ENCODE measurements at places on chromosomes 11 and 22.

DNA sequence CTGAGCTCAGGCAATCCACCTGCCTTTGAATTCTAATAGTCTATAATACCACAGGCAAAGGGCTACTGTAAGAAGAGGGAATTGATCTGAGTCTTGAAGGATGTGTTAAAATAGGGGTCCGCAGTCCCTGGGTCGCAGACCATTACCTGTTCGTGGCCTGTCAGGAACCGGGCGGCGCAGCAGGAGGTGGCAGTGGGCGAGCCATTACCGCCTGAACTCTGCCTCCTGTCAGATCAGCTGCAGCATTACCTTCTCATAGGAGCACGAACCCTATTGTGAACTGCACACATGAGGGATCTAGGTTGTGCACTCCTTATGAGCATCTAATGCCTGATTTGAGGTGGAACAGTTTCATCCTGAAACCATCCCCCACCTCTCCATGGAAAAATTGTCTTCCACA, 11.5 kb upstream of the TMEM123 start:
- DNase-seq: no peak

DNA sequence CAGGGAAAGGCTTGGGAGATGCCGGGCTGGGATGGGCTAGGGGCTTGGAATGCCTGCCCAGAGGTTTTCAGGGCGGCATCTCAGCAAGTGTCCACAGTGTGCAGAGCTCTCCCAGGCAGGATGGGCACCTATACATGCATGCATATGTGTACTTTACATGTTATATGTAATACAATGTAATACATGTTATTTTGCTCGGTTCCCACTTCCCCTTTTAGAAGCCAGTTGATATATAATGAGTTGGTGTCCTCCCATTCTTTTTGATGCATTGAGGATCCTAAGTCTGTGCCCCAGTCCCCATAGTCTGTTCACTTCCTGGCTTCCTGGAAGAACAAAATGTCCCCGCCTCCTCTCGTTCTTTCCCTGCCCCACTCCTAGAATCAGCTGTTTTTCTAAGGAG, 20.1 kb upstream of the EIF3D start:
- DNase-seq: no peak

DNA sequence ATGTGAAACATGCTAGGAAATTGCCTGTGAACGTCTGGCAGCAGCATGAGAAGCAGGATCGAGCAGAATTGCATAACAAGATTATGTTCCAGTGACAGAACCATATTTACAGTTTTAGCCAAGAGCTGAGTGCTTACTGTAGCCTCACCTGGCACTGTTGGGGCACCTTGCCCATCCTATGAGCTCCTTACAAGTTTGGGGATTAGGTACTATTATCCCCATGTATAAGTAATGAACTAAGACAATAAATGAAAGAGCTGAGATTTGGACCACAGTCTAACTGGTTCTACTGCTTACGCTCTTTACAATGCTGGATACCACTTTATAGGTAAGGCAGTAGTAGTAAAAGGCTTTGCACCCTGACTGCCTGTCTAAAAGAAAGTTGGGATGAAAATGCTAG, 17.1 kb upstream of the PATE1 start:
- no peak for DNase-seq

DNA sequence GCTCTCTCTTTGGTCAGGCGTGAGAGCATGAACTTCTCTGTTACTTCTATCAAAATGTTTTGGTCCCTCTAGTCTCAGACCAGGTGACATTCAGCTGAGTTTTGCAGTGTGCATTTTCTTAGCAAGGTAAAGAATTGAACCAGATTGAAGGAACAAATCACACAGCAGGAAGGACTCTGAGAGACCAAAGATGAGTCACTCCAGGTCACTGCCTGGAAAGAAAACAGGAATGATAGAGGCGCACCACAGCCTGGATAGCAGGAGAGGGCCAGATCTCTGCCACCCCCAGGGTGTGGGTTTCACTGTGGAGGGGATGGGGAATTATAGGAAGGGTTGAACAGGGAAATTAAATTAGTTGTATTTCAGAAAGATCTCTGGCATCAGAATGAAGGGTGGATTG, 788.3 kb downstream of the NTM start:
- DNase-seq: no peak

DNA sequence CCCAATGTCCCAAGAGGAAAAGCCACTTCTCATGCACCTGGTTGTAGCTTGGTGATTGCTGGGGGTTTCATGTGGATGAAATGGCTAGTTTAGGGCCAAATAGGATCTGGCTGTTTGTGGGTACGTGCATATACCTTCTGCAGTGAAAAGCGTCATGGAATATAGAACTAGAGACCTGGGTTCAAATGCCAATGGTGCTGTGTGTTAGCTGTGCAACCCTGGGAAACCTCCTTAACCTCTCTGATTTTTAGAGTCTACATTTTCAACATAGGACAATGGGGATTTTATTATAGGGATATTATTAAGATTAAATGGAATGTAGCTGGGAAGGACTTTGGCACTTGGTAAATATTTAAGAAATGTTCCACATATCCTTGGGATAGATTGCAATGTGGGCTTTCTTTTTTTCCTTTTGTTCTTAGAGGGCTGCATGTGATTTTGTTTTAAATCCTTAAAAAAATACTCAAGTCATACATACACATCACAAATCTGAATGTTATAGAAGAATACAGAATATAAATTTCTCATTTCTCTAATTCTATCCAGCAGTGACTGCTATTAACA, 112.6 kb upstream of the E2F8 start:
- DNase-seq: no peak

GRCh38 chr11:66956689-66957290, 1.4 kb downstream of the PC start:
- DNase-seq: no peak

GRCh38 chr11:67435031-67435726, 2.3 kb downstream of the PTPRCAP start:
- DNase-seq: no peak

DNA sequence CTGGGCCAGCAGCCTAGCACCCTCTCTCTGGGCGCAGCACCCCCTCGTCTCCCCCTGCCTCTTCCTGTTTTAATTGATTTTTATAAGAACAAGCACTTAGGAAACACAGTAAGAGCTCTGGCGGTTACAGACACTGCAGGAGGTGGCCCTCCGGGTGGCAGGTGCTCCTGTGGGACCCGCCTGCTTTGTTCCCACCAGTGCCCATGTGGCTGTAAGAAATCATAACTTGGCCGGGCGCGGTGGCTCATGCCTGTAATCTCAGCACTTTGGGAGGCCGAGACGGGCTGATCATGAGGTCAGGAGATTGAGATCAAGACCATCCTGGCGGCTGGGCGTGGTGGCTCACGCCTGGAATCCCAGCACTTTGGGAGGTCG, 18.4 kb downstream of the TSPAN4 start:
- no peak for DNase-seq

GRCh38 chr11:17979770-17980371, 33.0 kb downstream of the SERGEF start:
- DNase-seq: peak; percentile 6

DNA sequence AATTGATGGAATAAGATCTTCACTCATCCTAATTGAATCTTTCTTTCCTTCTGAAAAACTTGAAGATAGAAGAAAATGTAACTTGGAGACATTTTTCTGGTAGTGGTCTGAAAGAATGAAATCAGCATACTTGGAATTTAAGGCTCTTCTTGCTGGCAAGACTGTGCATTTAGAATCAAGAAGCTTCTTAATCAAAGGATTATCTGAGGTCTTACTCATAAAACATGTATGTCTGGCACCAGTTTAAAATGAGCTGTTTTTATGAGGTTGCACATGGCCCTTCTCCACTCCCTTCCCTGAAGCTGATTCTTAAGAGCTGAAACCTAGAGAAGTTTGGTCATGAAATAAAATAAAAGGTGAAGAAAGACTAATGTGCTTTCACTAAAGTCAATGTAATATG, 77.3 kb downstream of the ARHGEF12 start:
- DNase-seq: no peak

DNA sequence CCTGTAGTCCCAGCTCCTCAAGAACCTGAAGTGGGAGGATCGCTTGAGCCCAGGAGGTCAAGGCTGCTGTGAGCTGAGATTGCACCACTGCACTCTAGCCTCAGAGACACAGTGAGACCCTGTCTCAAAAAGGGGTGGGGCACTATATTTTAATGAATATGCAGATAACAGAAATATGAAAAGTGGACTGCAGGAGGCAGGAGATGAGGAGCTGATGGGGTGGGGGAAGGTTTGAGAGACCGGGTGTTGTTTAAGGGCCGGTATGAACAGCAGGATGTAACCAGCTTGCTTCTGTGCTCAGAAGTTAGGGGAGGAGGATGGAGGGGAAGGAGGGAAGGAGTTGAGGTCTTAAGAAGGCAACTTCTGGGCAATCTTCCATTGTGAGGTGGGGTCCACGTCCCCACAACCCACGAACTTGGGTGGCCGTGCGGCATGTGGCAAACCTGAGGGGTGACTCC, 1.3 kb upstream of the B4GALNT4 start:
- DNase-seq: no peak

GRCh38 chr11:80727315-80727714, 1286.5 kb upstream of the TENM4 start:
- no peak for DNase-seq

DNA sequence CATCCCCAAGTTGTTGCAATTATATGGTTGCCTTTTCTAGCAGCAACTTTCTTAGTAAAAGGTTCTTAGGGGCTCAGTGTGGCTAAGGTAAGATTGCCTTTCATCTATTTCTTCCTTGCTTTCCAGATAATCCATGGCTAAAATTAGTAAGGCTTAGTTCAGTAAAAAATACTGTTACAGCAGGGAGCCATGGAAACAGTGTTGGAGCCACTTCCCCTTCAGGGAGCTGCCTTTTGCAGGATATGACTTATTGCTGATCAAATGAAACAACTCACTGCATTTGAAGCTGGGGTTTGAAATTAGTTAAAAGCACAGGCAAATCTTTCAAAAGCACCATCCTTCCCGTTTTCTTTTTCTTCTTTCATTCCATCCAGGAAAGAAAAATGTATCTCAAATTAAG, 184.3 kb downstream of the C11orf87 start:
- DNase-seq: no peak

GRCh38 chr11:43250309-43250708, 61.5 kb upstream of the API5 start:
- no peak for DNase-seq

DNA sequence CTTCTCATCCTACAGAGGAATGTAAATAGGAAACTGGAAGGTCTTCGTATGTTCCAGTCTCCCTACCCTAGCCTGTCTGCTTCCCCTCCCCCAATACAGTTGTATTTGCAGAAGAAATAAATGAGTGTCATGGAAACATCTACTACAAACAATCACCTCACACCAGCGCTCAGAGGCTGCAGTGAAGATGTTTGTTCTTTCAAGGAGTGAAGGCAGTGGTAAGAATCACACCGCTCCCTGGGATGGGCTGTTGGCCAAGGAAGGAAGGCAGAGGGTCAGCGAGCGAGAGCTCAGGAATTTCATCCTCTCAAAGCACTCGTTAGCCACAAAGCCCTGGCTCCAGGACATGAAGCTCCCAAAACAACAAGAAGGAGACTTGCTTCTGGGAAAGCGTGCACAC, 1.1 kb upstream of the IGSF9B start:
- no peak for DNase-seq

GRCh38 chr22:44076825-44077224, 52.7 kb downstream of the PARVB start:
- DNase-seq: no peak

GRCh38 chr11:61309141-61309540, 14.0 kb upstream of the VWCE start:
- no peak for DNase-seq

DNA sequence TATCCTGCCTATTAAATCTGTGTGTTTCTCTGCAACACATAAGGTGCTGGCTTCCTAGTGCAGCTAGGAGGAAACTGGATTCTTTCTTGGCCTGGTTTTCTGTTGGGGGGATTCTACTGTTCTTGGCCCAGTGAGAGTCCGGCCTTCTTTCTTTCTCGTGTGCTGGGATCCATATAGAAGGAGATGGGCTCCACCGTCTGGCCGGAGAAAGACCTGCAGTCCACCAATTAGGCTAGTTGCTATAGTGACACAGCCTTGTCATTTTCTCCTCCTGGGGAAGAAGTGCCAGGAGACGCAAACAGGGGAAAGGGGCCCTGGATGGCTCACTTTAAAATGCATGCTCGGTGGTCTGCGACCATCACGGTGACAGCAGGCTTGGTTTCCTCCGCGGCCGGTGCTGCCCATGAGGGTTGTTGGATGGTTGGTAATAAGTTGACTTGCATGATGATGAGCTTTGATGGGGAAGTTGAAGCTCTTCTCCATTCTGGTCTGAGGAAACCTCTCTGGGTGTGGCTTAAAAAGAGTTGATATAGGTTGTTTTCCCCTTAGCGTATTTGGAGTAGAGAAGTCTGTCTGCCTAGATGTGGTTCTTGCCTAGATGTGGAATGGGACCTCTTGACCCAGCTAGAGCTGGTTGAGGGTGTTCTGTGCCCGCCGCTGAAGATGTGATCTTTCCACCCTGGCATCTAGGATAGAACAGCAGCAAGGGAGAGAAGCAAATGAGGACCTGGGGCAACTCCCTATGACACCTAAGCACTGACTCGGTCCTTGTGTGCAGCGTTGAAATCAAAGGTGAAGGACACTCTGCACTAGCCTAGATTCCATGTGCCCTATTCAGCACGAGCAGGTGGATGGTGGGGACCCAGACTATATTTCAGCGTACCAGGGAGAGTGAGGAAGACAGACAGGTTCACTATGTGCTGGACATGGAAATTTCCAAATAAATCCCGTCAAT, 1335.0 kb downstream of the BRD1 start:
- no peak for DNase-seq

- no peak for DNase-seq
Measured at GRCh38 chr22:38479096-38479837, 11.4 kb downstream of the KDELR3 start.

DNA sequence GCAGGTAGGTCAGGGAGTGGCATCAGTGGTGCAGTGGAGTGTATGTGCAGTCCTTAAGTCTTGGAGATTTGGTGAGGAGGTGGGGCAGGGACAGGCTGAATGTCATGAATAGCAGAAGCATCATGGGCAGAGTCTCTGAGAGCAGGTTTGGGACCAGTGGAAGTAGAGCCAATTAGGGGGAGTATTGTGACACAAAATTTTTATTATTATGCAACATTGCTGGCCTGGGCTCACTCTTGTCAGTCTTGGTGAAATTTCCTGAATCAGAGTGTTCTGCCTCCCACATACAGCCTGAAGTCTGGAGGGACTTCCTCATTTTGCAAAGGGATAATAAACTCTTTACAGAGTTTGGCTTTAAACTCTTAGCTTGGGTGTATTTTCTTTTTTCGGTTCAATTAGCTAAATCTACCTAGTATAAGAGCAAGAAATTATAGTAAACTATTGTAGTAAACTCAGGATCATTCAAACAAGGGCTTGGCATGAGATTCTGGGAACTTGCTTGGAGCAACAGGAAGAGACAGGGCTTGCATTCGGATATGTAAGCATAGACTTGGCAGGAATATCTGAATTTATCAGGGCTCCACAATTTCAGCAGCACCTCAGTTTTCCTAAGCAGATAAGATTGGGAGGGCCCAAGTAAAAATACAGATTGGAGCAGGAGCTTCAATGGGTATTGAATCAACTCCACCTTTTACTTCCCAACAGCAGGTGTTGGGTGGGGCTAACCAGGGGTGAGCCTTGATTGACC, 67.7 kb downstream of the FDX1 start:
- no peak for DNase-seq

DNA sequence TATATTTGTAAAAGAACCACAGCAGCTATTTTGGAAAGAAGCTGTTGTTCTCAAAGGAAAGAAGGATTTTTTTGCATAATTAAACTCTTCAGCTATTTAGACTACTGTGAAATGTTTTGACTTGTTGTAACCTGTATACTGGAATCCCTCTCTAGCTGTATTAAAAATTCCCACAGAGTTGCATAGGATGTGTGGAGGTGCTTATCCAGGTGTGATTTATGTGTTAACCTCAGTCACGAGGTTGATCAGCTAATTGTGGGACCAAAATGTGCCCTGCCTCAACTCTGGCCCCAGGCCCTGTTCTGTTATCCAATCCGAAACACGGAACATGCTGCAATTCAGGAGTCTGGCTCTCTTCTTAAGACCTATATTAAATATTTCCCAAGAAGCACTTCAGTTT, 70.1 kb downstream of the LIF start:
- DNase-seq: no peak

Measured in stimulated activated CD4-positive, alpha-beta T cell treated with anti-CD3 and anti-CD28 coated beads, Interleukin-1b, Interleukin-23, amount 100 ng/mL, for 1 hour (primary cell).